ENCODE measurements at places on chromosomes 12 and 14.

GRCh38 chr12:118773956-118774723 lies 207.2 kb upstream of the SRRM4 start:
- peak; percentile 23 for DNase-seq

DNA sequence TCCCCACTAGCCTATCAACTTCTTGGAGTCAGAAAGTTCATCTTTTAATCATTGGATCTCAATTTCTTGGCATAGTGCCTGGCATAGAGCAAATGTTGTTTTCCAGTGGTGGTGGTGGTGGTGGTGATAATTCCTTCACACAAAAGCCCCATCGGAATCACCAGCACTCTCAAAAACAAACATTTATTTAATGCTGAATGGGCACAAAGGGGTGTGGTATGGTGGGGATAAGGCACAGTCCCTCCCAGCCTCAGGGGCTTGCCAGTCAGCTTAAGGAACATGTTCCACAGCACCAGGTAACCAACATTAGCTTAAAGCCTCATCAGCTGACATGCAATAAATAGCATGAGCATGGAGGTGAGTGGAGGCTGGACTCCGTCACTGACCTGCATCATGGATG lies 56.6 kb downstream of the KCNK10 start:
- no peak for DNase-seq

GRCh38 chr12:57086493-57087009 lies 2.4 kb upstream of the NAB2 start:
- DNase-seq = peak; percentile 83

DNA sequence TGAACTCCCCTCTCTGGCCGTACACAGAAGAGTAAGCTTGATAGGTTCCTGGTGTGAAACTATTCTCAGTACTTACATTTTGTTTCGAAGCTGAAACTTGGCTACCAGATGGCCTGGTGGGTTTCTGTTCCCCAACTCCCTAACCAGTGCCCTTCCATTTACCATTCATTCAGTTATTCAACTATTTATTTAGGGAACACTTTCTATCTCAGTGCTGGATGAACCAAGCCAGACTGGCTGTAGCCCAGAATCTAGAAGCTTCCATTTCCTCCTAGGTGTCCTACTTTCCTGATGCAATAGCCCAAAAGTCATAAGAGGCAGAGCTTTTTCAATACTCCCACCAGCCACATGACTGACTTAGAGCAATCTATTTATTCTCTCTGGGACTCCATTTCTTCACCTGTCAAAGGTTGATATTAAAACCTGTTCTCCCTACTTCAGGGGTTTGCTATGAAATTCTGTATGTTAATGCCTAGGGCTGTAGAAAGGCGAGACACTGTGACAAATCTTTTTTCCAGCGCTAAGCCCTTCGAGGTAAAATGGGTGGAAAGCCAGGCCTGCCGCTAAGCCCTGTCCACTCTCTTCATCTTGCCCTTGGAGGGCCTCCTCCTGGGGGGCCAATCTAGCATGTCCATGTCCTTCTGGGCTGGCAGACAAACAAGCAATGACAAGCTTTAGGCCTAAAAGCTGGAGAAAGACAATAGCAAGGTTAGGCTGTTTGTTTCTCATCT lies 8.1 kb upstream of the IRF2BPL start:
- DNase-seq = no peak

- no peak for DNase-seq
Observed at GRCh38 chr14:51079489-51079888, 15.4 kb downstream of the TRIM9 start.

DNA sequence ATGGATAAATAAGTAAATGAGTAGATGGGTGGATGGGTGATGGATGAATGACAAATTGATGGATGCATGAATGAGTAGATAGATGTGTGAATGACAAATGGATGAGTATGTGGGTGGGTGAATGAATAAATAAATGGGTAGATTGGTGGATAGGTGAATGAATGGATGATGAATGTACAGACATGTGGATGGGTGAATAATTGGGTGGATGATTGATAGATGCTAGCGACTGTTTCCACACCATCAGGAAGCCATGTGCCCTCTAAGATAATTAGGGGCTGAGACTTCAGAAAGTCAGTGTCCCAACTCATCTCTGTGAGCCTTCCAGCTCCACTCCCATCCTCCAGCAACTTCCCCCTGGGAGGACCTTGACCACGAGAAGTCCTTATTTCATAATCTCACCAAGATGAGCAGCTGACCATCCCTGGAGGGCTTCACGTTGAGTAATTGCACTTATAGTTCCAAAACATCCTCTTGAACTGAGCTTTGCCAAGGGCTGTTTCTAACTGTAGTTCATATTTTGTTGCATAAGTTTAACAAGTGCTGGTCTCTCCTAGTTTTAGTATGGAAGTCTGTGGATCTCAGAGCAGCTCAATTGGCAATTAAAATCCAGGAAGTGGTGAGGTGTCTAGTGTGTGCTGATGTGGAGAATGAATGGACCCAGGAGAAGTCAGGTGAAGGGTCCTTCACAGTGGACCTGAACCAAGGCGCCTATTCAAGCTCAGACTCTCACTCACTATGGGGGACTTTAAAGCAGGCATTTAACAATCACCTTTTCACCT lies 295.7 kb downstream of the ADGRD1 start:
- DNase-seq = no peak

DNA sequence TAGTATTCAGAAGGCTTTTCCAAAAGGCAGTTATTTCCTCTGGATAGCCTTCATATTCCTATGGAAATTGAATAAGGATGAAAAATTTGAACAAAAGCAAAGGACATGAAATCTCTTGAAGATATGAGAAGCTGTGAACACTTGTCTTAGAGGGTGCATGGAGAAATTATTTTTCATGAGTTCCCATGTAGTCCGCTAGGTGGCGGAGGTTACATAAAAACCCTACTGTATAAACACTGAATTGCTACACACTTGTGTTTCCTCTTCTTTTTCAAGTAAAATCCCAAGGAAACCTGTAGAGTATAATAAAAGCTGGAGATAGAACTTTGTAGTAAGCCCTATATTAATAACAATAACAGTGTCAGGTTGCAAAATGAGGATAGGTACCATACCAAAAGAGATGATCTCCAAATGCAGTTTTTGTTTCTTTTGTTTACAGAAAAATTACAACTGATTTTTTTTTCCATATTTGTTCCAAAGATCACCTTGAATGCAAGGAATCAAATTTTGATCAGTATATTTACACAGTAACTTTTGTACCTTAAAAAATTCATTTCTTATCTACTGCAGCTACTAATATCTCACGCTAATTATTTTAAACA lies 37.8 kb upstream of the OR4E1 start:
- no peak for DNase-seq

DNA sequence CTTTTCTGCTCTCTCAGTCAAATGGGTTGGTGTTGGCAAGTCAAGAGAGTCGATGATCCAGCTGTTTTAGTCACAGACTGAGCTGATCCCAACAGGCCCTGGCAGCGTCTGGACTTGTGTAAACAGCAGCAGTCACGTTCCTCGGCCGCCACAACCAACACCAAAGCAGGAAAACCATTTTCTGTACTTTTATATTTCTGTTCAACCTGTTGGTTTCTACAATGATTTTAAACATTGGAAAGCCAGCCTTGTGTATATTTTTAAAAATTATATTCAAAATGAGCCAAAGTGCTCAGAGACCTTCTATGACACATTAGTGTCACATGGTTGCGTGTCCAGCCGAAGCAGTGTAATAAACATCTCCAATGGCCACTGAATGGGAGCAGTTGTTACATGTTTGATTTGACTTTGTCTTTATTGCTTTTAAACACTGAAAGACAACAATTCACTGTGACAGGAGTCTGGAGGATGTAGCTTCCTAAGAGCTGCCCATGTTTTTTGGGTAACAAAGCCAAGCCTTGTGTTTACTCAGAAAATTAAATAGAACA lies 5.9 kb upstream of the SIVA1 start:
- no peak for DNase-seq
